Epithelial cell of umbilical artery (primary cell): ENCODE measurements at places on chromosomes 7 and 10. TPM values are rescaled to one million over a fixed set of nuclear protein-coding genes. Genes with fewer than 3 reads are reported as not detected.

C10orf105 gene
- total RNA-seq = 0.15 TPM in 1 of 2 replicates, not detected in the other

PLCE1 gene
- total RNA-seq = under 0.01 TPM in 2 replicates

ENKUR gene
- not detected in 2 replicates for total RNA-seq

GRIFIN gene
- not detected in 2 replicates for total RNA-seq

FERD3L gene
- not detected in 2 replicates for total RNA-seq

GNGT1 gene
- not detected in 2 replicates for total RNA-seq

FKBP6 gene
- total RNA-seq = not detected in 2 replicates

GTF2IRD2 gene
- total RNA-seq = 3.6 and 3.8 TPM in 2 replicates

DNAJB6 gene
- total RNA-seq = 107 and 134 TPM in 2 replicates

CDHR3 gene
- 0.91 and 3.2 TPM in 2 replicates for total RNA-seq

FANK1 gene
- total RNA-seq = 1.1 and 1.6 TPM in 2 replicates

VAX1 gene
- not detected in 2 replicates for total RNA-seq
